ENCODE measurements at places on chromosomes 16 and 17.
A peak's percentile ranks its signal among the peaks of the same experiment; 100 is the strongest.

DNA sequence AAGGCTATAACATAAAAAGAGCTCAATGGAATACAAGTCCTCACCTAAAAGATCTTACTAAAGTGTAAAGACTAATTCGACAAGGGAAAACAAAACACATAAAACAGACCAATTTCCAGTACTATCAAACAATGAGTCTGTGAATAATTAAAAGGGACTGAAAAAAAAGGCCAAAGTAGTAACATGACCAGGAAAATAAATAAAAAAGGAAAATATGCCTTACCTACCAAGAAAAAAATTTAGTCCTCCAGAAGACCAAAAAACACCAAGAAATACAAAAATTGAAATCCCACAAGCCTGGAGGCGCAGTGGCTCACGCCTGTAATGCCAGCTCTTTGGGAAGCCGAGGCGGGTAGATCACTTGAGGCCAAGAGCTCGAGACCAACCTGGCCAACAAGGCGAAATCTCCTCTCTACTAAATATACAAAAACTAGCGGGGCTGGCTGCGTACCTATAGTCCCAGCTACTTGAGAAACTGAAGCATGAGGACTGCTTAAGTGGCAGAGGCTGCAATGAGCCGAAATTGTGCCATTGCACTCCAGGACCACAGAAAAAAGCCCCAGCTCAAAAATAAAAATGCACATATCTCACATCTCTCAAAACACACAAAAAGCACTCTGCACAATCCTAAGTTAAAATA, 60.8 kb downstream of the TEX14 start:
- no peak for DNase-seq

GRCh38 chr17:72989074-72989610, 103.3 kb downstream of the SLC39A11 start:
- no peak for DNase-seq

GRCh38 chr16:87334651-87335624, 17.7 kb upstream of the C16orf95 start:
- no peak for DNase-seq

DNA sequence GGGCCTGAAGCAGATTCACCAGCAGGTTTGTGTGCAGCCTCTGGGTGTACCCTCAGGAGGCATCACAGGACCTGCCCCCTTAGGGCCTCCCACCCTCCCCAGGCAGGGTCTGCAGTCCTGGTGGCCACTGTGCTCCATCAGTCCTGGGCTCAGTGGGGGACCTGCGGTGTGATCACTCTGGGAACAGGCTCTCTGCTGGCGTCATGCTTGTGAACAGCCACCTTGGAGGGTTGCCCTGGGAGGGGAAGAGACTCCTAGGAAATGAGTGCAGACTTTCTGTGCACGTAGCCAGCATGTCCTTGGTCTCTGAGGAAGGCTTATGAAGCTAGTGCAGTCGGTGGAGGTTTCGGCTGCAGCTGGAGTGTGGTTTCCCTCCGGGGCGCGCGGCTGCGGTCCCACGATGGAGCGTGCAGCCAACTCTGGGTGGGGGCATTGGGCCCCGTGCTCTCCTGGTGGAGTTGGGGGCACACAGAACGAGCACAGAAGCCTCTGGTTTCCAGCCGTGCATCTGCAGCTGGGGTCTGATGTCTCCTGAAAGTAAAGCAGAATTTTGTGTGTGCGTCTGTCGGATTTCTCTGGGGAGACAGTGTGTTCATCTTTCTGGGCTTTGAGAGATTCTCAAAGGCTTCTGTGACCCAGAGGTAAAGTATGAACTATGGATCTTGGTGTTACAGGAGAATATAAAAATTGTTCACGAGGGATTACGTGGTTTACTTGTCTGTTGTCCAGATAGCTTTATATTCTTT, 68.1 kb upstream of the ZNF750 start:
- DNase-seq: no peak

GRCh38 chr17:76873856-76874255, 5.7 kb downstream of the MGAT5B start:
- DNase-seq: peak; percentile 24

DNA sequence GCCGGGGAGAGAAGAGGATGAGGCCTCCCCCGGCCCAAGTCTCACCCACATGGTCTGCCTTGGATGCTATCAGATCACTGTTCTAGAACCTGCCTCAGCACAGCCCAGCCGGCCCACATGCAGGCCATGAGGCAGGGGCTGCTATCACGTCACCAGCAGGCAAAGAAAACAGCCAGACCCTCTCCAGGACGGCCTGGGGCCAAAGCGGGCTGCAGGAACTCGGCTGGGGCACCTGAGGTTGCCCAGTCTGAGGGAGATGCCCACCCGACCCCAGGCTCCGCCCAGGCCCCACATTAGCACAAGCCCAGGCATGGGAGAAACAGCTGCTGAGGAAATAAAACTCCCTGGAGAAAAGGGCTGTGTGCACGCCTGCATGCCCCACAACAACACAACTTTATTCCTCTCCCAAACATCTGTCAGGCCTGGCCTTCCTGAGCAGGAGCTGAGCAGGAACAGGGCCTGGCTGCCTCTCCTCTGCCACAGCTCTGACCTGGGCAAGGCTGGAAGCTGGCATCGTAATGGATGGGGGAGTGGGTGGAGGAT, 6.7 kb upstream of the SMIM5 start:
- DNase-seq: no peak

GRCh38 chr16:66605979-66606751, 1.7 kb downstream of the CMTM3 start:
- DNase-seq: no peak

DNA sequence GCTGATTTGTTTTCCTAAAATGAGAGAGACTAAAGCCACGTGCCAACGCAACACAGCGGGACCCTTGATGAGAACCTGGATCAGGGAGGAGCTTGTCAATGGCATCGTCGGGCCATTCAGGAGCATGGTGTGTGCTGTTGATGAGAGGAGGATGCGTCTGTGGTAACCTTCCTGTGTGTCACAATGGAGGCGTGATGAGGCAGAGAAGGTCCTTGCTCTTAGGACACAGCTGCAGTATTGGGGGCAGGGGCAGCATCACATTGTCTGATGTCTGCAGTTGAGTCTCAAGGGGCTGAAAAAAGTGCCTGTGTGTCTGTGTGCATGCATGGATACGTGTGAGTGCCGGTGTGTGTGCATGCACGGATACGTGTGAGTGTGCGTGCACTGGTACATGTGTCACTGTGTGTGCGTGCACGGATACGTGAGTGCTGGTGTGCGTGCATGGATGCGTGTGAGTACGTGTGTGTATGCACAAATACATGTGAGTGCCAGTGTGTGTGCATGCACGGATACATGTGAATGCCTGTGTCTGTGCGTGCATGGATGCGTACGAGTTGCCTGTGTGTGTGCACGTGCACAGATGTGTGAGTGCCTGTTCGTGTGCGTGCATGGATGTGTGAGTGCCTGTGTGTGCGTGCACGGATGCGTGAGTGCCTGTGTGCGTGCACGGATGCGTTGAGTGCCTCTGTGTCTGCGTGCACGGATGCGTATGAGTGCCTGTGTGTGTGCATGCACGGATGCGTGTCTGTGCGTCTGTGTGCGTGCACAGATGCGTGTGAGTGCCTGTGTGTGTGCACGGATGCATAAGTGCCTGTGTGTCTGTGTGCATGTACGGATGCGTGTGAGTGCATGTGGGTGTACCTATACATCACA, 39.3 kb downstream of the BAIAP2 start:
- DNase-seq: peak; percentile 58

DNA sequence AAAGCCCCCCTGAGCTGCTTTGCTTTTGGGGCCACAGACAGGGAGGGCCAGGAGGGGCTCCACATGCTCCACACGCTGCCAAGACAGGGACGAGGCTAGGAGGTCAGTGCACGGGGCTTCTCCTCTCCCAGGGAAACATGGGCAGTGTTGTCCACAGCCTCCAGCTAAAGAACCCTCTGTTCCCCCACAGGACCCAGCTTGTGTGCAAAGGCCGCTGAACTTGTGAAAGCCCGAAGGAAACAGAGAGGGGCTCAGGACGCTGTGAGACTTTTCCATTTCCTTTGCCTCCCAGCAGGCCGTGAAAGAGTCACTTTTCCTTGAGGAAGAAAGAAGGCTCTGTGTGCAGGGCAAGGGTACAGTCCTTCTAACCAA, 9.7 kb downstream of the CDRT4 start:
- DNase-seq: no peak

GRCh38 chr17:57909551-57909950, 45.7 kb downstream of the CUEDC1 start:
- no peak for DNase-seq

DNA sequence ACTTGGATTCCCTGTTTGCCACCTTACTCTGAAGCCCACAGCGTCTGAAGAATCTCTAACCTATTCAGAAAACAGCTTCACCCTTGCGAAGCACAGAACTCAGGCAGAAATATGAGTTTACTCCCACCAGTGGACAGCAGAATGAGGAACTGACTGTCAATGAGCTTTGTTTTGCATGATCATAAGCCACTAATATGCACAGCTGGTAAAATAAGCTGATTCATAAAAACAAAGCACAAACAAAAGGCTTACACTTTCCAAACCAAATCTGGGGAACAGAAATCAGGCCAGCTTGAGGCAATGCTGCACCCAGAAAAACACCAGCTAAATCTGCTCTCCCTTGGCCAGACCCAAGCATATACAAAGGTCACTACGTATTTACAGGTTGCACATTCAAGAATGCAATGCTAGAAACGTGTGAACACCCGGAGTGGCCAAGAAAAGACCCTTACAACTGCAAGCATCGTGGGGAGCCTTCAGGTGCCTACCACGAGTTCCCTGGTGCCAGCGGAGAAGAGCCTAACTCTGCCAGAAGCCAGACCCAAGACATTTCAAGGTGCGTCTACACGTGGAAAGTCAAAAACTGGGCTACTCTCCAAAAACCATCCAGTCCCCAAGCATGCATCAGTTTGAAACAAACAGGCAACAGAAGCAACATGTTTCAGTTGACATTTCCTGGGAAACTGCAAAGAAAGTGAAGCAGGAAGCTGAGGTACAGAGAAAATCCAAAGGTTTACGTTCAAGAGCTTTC, 207.1 kb downstream of the ZFHX3 start:
- DNase-seq: no peak

DNA sequence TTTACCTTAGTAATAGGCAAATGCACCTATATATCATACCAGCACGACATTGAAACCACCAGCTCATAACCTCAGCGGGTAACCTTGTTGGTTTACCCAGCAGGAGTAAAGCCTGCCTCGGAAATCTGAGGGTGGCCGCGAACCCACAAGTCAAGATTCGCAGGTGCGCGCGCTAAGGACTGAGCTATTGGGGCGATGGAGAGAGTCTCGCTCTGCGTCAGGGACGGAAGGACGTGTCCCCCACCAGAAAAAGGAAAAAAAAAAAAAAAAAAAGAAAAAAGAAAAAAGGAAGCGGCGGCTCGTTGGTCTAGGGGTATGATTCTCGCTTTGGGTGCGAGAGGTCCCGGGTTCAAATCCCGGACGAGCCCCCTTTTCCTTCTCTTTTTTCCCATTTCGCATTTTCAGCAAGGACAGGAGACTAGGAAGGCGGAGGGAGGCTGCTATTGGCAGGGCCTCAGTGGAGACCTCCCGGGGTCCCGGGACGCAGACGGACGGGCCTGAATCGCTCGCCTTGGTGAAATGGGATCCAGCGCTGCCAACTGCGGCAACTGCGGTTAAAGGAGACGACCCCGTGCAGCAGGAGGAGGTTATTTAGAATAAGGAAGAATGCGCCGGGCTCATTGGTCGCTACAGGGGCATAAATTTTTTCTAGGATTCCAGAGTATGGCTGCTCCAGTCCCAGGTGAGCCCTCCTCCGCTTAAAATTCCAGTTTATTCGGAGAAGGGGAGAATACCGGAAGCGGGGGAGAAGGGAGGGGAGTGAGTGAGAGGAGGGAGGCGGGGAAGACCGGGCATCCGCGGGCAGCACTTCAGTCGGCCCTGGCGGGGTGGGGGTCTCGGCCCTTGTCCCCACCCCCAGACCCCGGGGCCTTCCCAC, at the start of gene OR1F1:
Gene OR1F1 (plus strand): TSS at position 407 of the 877 bp plus-strand sequence.
- peak; percentile 55 for DNase-seq

Data from eye (tissue), 1 donor.